ENCODE measurements at places on chromosomes 7 and 10.

DNA sequence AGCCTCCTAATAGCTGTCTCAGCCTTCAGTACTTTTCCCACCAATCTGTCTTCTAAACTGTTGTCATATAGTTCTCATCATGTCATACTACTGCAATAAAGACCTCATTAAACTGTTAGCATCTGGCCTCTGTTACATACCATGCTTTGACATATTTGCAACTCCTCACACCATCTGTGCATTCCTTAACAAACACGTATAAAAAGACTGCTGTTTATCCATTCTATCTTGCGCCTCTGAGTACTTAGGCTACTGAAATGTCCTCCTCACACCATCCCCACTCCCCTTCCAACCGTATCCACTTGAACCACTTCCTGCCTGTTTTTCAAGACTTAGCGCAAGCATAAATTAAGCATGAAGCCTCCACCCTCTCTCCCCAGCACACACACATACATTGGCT is 41.6 kb downstream of the SLC16A9 start:
- DNase-seq = no peak

- no peak for DNase-seq
Observed at GRCh38 chr10:44427037-44427436, 42.1 kb upstream of the CXCL12 start.

GRCh38 chr10:33334805-33335550 is 511 bp upstream of the NRP1 start:
- DNase-seq = no peak

- DNase-seq = no peak
Observed at GRCh38 chr10:17788646-17789045, 20.5 kb upstream of the MRC1 start.

GRCh38 chr7:3393862-3394261 is 92.8 kb downstream of the SDK1 start:
- DNase-seq = no peak

DNA sequence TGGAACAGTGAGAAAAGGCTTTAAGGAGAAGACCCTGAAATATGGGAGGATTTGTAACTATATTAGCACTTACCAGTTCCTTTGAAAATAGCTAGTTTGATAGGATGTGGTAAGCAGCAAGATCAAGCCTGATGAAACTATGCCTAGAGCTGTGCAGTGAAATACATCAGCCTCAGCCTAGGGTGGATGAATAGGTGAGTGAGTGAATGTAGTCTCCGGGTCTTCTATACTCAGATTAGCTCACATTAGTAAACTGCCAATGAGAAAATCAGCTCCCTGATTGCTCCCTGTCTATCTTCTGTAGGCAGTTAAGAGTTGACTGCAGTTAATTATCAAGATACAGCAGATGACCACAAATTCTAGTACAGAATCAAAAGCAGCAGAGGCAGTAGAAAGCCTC is 89.6 kb downstream of the ELAPOR2 start:
- DNase-seq = peak; percentile 4

GRCh38 chr7:75872073-75872782 is 6.6 kb upstream of the RHBDD2 start:
- no peak for DNase-seq

- no peak for DNase-seq
Observed at GRCh38 chr7:99404235-99404976, 4.0 kb downstream of the PDAP1 start.

- DNase-seq = no peak
Observed at GRCh38 chr7:132425942-132426341, 150.3 kb downstream of the PLXNA4 start.

GRCh38 chr7:30893357-30893756 is 18.3 kb upstream of the AQP1 start:
- DNase-seq = no peak

GRCh38 chr10:103614306-103615158 is 121.0 kb downstream of the NEURL1 start:
- no peak for DNase-seq

DNA sequence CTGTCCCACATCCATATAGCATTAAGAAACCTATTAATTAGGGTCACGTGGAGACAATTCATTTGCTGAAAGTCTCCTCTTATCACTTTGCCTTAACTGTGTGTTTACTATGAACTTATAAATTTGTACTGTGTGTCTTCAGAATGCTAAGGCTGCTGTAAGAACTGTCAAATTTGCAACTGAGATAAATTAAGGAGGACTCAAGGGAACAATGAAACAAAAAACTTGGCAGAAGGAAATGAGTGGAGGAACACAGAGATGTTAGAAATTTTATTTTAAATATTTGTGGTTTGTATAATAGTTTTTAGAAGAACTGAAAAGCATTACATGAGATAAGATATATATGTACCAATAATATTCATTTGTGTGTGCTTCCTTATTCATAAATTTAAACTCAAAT is 1005.3 kb upstream of the SORCS1 start:
- no peak for DNase-seq

DNA sequence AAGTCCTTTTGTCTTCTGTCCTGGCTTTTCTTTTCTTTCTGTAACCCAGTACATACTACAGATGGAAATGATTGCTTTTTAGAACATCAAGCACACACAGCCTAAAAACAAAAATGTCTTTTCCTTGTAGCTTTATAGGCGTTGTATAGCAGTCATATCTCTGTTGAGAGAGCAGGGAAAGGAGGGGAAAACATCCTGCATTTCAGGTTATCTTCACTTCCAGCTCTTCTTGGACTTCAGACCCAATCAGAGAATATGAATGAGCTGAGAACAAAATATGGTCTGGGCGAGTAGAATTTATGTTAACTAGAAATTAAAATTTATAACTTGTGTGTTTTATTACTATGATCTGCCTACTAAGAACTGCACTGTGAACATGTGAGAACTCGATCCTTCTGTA is 14.7 kb downstream of the TMEM60 start:
- DNase-seq = no peak

GRCh38 chr7:148031811-148032210 is 558.8 kb upstream of the C7orf33 start:
- DNase-seq = no peak

DNA sequence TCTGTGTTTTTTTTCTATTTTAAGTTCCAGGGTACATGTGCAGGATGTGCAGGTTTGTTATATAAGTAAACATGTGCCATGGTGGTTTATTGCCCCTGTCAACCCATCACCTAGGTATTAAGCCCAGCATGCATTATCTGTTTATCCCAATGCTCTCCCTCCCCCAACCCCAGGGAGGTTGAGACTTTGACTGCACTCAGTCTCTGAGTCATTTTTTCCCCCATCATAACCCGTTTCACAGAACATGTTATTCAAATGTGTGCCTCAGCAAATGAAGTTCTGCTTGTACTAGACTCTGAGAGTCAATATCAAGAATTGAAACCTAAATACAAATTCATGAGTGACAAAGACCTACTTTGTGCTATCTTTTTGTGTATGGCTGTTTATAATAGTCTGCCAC is 70.0 kb upstream of the CYP26C1 start:
- DNase-seq = peak; percentile 71

GRCh38 chr7:132941905-132942304 is 140.0 kb downstream of the CHCHD3 start:
- no peak for DNase-seq

GRCh38 chr7:157996359-157997079 is 591.1 kb downstream of the PTPRN2 start:
- no peak for DNase-seq

DNA sequence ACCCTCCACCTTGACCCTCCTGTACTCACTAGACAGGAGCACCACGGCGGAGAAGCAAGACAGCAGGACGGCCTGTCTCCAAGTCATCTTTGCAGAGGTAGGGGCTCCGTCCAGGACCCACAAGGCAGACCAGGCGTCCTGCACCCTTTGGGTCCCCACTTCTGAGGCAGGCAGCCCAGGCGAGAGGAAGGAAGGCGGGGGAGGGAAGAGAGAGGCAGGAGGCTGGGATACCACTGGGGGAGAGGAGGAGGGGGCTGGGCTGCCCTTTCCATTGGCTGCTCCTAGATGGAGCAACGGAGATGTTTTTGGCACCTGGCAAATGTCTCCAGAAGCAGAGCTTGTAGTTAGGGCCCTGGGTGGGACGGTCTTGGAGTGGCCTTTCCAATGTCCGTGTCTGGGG is at the start of gene UCMA:
Gene UCMA (minus strand): TSS at position 203 of the 400 bp plus-strand sequence. CDS start 116 bp downstream, at position 87.
- DNase-seq = no peak

DNA sequence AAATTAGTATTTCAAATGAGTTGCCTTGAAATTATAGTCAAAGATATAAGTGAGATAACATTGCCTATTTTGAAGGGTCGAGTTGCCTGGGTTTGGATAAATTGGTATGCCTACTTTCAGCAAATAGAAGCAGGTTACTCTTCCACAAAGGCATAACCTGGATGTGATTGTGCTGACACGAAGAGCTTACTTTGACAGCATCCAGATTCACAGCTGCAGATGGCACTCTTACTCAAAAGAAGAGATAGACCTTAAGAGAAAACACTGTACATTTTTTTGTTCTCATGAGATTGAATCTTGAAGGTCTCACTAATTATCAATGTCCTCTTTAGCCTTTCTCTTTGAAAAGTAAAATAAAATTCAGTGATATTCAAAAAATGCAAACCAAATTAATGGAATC is 1338.7 kb downstream of the REEP3 start:
- no peak for DNase-seq

- DNase-seq = no peak
Observed at GRCh38 chr10:51691135-51691534, 8.3 kb downstream of the CSTF2T start.

DNA sequence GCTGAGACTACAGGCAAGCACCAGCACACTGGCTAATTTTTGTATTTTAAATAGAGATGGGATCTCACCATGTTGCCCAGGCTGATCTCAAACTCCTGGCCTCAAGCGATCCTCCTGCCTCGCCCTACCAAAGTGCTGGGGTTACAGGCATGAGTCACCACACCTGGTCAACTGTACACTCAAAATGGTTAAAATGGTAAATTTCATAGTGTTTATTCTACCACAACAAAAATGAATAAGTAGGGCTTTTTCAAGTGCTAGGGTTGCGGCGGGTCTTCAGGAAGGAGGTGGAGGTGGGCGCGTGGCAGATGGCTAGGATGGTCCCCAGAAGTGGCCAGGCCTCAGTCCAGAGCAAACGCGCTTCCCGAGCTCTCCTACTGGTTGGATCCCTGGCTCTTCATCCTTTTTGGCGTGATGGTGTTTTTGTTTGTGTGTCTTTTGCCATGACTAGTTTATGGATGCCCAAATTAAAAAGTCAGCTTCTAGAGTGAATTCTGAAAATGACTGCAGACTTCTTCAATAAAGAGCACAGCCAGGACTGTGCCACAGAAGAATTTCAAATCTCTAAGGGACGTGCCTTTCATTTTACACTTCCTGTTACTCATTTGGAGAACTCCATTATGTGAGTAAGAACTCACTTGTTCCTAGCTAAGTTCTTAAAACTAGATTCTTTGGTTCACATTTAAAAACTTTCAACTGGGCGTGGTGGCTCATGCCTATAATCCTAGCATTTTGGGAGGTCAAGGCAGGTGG is 73.9 kb downstream of the TMEM130 start:
- DNase-seq = no peak

DNA sequence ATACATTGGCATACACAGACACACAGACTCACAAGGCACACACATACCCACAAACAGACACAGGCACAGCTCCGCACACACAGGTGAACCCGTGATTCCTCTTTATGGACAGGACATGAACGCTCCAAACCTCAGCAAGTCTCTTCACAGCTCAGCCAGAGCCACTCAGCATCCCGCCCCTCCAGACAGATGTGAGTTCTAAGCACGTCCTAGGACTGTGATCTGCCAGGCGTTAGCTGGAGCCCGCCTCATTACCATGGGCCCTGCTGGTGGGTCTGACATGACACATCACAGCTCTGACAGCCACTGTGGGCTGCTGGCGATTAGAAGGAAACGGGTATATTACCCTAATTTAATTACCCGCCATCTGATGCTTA is 176.7 kb upstream of the PPP2R2D start:
- DNase-seq = no peak

DNA sequence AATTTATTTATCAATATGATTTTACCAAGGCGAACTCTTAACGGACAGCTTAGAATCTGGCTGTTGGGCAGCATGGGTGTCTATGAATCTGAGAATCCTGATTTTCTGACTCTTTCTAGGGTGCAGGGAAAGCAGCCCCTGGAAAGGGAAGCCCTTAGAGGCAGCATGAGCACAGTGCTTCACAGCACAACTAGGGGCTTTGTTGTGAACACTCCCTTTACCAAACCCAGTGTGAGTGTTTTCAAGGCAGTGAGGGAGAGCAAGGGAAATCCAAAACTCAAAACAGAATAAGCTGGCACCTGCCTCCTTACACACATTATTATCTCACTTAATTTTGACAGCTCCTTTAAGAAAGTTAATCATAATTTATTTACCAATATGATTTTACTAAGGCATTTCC is 116.3 kb upstream of the CSTF2T start:
- DNase-seq = no peak

DNA sequence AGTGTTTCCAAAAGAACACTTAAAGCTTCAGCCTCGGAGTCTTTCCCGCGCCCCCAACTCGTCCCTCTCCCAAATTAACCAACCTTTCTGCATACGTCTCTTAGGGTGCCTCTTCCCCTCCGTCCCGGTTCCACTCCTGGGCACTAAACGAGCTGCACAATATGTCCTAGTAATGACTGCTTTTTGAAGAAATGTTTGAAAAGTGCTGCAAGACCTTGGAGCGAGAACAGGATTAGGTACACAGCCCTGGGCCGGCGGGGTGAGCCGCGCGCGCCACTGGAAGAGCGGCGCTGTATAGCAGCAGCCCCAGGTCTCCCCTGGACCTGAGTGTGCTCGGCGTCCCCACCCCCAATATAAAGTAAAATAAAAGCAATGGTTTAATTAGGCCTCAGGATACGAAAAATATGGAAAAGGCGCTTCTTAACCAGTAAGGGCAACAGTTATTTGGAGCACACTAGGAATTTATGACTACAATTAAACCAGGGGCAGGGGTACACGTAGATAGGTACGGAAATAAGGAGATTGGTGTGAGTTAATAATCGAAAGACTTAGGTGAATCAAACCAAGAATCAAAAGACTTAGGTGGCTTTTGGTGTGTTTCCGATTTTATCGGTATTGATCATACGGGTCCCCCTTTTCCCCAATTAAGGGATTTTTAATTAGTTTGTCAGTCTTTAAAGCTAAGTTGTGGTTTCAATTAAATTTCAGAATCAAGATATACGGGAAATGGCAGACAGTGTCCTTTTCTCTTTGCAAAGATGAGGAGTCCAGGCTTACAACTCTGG is 1.9 kb downstream of the TET1 start:
- DNase-seq = peak; percentile 15

- DNase-seq = no peak
Observed at GRCh38 chr10:48504141-48504885, 100.6 kb downstream of the ARHGAP22 start.

DNA sequence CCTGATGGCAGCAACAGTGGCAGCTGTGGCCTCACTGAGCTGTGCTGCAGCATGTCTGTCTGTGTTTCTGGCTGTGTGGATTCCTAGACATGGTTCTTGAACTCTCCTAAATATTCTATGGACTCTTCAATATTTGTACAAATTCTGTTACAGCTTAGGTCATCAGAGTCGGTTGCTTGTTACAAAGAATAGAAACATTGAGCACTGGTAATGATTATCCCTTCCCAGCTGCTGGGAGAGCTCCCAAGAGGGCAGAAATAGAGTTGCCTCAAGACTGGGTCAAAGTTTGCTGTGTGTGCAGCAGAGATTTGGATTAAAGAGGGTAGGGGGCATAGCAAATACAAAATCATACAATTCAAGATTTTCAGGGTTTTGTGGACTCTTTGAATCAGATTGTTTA is 337.1 kb upstream of the AKR1E2 start:
- DNase-seq = no peak

- no peak for DNase-seq
Observed at GRCh38 chr10:3892440-3893425, 107.7 kb upstream of the KLF6 start.

Measured in hematopoietic multipotent progenitor cell treated with erythropoietin and hydrocortisone succinate and interleukin-3 and kit ligand, for 6 days (in vitro differentiated cells).